ENCODE measurements at places on chromosomes 6 and 20. TPM values are rescaled to one million over a fixed set of nuclear protein-coding genes. Genes with fewer than 3 reads are reported as not detected.

The OPRM1 gene
- not detected for total RNA-seq

The SEMG1 gene
- not detected for total RNA-seq

The FAM83D gene
- total RNA-seq = 6.5 TPM

The PTGIS gene
- 0.11 TPM for total RNA-seq

The OR2J1 gene
- not detected for total RNA-seq
